Activated CD4-positive, alpha-beta T cell treated with anti-CD3 and anti-CD28 coated beads for 1 hour (primary cell): ENCODE measurements at places on chromosomes 12 and 14.

DNA sequence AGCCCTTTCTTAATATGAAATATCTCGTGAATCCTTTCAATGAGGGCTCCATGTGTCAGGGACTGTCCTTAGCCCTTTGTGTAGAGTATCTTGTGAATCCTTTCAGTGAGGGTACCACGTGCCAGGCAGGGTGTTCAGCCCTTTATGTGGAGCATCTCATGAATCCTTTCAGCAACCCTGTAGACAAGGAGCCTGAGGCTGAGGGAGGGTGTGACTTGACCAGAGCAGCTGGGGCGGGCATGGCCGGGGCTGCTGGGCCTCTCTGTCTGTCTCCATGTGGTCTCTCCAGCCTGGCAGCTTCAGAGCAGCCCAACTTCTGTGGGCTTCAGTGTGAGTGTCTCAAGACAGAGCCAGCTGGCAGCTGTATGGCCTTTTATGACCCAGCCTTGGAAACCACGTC is 140.2 kb downstream of the AACS start:
- DNase-seq, result no peak

DNA sequence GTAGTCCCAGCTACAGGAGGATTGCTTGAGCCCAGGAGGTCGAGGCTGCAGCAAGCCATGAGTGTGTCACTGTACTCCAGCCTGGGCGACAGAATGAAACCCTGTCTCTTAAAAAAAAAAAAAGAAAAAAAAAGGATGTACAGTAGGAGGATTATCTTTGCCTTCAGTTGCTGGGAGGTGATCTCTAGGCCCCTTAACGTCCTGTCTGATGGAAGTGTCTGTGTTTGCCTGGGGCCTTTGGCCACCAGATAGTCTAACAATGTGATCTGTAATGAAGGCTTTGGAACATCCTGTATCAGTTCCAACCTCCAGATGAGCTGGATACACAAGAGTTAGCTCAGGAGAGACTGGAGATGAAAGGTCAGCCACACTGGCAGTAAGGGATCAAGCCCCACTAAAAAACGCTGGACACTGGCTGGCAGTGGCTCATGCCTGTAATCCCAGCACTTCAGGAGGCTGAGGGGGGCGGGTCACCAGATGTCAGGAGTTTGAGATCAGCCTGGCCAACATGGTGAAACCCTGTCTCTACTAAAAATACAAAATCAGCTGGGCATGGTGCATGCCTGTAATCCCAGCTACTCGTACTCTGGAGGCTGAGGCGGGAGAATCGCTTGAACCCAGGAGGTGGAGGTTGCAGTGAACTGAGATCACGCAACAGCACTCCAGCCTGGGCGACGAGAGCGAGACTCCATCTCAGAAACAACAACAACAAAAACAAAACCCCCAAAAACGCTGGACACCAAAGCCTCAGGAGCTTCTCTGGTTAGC is 19.0 kb upstream of the HNF1A start:
- DNase-seq, result no peak

DNA sequence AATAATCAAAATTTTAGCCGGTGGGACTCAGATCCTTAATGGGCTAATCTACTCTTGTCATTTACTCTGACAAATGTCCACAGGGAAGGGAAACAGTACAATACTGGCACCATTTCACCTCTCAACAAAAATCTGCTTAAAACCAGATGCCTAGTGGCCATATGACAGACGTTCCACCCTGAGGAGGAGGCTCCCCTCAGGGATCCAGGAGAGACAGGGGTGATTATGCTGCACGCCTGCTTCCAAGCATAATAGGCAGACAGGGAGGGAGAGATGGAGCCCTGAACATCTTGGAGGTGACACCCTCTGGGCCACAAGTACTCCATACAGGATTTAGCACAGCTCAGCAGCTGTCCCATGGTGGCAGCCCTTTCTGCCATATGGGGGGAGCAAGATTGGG is 24.8 kb upstream of the AKAP6 start:
- no peak for DNase-seq

DNA sequence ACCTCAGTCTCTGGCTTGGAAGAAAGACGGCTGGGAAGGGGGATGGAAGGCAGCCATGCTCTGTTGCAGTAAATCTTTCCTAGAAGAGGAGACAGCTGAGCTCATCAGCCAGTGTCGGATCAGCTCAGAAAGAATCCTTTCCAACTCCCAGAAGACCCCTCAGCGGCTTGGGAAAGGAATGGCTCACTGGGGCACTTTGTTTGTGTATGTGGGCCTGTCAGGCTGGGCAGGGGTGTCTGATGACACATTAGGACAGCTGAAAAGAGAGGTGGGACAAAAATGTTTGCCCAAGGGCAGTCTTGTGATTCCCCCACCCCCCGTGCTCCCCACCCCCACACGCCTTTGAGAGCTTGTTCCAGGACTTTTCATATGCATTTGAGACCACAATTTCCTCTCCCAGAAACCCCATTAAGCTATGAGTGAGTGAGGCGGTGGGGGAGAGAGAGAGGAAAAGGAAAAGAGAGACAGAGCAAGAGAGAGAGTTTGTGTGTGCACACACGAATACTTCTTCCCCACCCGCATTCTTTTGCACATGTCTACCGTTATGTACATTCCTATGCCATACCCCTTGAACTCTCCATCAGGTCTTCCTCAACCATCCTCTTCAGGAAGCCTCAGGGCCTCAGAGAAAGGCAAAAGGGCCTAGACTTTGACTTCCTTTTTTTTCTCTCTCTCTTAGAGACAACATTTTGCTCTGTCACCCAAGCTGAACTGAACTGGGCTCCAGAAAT is 198.9 kb downstream of the ZFP36L1 start:
- no peak for DNase-seq

GRCh38 chr12:6551496-6552139 is 4.2 kb downstream of the IFFO1 start:
- DNase-seq, result no peak

DNA sequence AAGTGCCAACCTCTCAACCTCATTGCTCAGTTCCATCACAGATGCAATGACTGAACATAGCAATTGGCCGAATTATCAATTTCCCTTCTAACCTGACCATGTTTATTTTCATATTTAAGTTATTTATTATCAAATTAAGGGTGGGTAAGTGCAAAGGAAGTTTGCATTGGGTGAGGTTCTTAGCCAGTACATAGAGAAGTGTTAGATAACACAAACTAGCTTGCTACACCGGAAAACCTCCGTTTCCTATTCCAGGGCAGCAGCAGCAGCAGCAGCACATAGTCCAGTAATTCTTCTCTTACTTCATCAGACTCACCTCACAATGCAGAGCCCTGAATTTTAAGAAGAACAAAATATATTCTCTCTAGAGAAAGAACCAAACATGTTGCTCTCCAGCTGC is 200.5 kb upstream of the OR4E1 start:
- no peak for DNase-seq

DNA sequence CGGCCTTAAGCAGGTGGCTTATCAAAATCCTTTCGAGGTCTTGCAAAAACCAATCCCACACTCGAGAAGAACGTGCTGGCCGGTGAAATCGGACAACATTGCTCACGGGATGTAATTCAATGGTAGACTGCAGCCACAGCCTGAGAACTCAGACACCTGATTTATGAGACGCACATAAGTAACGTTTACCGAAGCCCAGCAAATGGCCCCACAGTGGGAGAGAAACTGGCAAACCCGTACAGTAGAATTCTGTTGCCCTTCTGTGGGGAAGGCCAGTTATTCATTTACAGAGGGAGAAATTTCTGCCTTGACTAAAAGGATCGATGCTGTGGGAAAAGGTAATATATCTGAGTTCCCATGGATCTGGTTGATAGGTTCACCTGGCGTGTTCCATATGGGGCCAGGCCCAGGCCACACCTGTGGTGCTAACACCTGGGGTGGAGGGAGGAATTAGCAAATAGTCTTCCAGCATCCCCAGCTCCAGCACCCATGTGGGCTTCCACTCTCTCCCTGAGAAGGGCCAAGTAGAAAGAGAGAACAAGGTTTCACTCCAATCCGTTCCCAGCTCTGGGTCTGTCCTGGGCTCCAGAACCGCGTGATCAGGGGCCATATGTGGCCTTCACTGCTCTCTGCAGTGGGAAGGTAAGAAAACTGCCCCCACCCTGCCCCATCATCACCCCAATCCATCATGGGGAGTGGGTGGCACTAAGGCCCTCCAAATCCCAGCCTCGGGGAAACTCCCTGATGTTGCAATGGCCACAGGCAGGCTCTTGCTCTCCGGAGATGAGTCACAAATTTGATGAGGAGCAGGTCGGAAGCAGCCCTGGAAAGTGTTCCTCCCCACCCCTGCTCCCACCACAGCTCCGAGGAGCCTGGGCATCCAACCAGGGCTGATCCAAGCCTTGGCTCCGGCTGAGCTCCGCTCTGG is 12.7 kb downstream of the BDKRB1 start:
- no peak for DNase-seq

GRCh38 chr12:64955746-64956145 is 131.3 kb downstream of the TBC1D30 start:
- DNase-seq, result no peak

DNA sequence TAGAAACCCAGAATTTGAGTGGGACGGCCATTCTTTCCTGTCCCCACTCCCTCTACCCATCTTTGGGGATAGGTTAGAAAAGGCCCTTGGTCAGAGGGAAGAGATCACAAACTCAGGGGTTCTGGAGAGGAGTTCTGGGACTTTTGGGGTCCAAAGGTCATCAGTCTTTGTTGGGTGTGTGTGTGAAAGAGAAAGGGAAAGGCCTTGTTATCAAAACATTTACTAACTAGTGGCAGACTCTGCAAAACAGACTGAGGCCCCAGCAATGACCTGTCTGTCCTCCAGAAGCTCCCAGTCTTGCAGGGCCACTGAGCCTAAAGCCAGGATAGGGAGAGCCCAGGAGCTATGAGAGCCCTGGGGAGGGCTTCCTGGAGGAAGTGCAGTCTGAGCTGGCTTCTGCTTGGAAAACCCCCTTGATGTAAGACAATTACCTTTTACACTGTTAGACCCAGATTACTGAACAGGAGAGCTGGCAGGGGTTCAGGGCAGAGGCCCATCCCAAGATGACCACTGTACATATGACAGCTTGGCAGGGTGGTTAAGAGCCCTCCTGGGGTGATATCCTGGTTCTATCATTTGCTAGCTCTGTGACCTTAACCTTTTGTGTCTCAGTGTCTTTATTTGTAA is 429.1 kb upstream of the CCDC196 start:
- no peak for DNase-seq

GRCh38 chr12:120928864-120929652 is 24.9 kb upstream of the SPPL3 start:
- DNase-seq, result no peak

GRCh38 chr12:71589478-71589881 is 74.2 kb downstream of the ZFC3H1 start:
- DNase-seq, result no peak

GRCh38 chr12:101302741-101303140 is 22.8 kb downstream of the UTP20 start:
- DNase-seq, result no peak

- DNase-seq, result no peak
Measured at GRCh38 chr14:96297000-96297399, 41.0 kb downstream of the BDKRB1 start.

- DNase-seq, result no peak
Measured at GRCh38 chr12:30106204-30106965, 322.6 kb upstream of the TMTC1 start.

- DNase-seq, result no peak
Measured at GRCh38 chr14:81113176-81113575, 107.6 kb downstream of the GTF2A1 start.
